ENCODE measurements at places on chromosomes 11 and 22.

DNA sequence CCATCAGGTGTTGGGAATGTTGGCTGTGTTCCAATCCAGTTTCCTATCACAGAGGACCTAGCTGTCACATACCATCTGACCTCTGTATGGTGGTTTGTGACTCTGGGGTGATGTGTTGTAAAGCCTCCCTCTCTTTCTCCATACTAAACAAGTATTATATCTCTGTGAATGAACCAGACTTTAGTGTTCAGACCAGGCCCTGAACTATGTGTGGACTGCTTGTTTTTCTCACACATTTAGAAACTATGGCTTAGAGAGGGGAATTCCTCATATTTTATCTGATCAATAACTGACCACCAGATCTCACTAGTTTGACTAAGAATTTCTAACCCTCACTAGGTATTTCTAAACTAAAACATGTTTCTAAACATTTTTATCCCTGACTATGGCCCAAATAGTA is 17.5 kb downstream of the NCR3LG1 start:
- no peak for DNase-seq

DNA sequence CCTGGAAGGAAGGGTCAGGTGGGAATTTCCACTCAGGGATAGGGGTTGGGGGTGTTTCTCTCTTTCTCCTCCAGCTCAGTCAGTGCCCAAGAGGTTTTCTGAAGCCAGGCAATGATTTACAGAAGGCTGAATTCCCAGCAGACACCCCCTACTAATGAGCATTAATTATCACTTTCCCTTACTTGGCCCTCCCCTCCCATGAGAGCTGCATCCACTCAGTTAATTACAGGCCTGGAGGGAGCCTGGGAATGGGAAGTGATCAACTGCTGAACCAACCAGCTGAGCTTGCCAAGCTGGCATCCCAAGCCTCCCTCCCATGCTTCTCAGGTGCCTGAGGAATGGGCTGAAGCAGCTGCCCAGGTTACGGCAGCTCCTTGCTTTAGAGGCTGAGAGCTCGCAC is 992 bp downstream of the LGALS12 start:
- DNase-seq: no peak

GRCh38 chr11:19433367-19433766 is 192.6 kb upstream of the E2F8 start:
- no peak for DNase-seq

GRCh38 chr11:70415191-70415590 is 16.9 kb downstream of the CTTN start:
- no peak for DNase-seq

GRCh38 chr11:24496736-24497725 is at the start of gene LUZP2:
LUZP2 (plus strand) TSS chr11:24497053.
- DNase-seq: no peak

DNA sequence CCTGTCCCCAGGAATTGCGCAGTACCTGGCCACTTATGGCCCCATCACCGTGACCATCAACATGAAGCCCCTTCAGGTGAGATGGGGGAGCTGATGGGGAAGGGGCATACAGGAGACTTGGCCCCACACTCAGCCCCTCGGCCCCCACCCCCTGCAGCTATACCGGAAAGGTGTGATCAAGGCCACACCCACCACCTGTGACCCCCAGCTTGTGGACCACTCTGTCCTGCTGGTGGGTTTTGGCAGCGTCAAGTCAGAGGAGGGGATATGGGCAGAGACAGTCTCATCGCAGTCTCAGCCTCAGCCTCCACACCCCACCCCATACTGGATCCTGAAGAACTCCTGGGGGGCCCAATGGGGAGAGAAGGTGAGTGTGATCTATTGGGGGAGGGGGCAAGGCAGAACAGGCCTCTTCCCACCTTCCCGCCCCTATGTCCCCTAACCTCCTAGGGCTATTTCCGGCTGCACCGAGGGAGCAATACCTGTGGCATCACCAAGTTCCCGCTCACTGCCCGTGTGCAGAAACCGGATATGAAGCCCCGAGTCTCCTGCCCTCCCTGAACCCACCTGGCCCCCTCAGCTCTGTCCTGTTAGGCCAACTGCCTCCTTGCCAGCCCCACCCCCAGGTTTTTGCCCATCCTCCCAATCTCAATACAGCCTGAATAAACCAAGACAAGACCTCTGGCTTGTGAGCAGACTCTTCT is 3.6 kb downstream of the CTSW start:
- no peak for DNase-seq

- no peak for DNase-seq
Measured at GRCh38 chr11:8062781-8063257, 18.2 kb upstream of the TUB start.

- DNase-seq: no peak
Measured at GRCh38 chr22:41969110-41969646, at the start of gene SEPTIN3. SEPTIN3 (plus strand) TSS chr22:41969443; CDS start chr22:41971493, 2,050 bp downstream.

- DNase-seq: no peak
Measured at GRCh38 chr11:74957937-74958629, 9.0 kb downstream of the SPCS2 start.

DNA sequence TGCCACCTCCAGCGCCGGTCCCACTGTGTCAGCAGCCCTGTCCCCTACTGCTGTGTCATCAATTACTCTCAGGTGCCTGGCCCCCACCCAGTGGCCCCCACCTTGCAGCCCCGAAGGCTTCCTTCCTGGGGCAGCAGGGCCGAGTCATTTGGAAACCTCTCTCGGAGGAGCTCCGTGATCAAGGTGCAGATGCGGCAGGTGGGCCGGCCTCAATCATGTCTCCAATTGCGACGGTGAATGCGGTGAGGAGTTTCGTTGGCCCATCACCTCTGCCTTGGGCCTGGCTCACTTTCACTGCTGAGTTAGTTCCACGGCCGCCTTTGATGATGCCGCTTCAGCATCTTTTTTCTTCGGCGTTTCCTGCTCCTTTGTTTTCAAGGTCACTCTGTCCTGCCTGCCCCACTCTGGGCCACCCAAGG is 11.3 kb upstream of the CXCR5 start:
- peak; percentile 34 for DNase-seq

DNA sequence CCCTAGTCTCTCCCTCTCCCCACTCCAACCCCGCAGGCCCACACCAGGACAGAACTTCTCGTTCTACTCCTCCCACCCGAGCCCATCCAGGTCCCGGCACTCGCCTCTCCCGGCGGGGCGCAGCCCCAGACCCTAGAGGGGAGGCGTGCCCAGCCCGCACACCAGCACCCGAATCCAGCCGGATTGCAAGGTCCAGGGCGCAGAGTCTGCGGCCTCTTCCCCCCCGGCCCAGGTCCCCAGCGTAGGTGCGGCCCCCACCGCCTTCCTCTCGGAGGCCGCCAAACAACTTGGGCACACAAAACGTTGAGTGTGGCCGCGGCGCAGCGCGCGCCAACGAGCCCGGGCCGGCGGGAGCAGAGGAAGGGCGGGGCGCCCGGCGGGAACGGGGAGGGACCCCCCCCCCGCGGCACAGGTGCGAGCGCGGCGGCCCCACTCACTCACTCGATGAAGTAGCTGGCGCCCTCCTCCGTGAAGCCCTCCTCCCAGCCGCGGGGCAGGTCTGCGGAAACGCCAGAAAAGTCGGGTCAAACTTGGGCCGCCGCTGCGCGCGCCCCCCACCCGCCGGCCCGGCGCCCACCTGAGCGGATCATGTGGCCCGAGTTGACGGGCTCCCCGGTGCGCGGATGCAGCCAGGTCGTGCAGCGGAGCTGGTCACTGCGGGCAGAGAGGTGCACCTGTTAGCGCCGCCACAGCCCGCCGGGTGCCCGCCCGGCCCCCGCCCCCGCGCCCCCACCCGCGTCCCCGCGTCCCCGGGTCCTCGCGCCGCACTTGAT is 480 bp downstream of the PLEKHA7 start:
- DNase-seq: no peak

- DNase-seq: no peak
Measured at GRCh38 chr11:86625981-86626380, 46.4 kb downstream of the ME3 start.

DNA sequence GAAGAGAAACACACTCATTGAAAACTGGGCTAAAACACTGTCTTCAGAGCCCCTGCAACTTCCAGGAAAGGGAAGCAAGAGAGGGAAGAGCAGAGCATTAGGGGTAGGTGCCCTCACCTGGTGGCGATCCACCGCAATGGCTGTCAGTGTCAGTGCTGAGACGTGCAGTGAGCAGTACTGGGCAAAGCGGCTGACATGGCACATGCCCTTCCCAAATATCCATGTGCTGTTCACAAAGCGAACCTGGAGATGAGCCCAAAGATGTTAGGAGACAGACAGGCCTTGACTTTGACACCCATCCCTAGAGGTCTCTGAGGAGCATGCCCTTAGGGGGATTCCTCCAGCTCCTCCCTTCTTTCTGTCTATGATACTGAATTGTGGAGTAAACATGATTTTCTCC is 4.9 kb downstream of the GPR83 start:
- DNase-seq: no peak

- DNase-seq: no peak
Measured at GRCh38 chr22:23754220-23754919, at the start of gene VPREB3. VPREB3 (minus strand) TSS chr22:23754425; CDS start chr22:23754363, 62 bp downstream.
